ENCODE measurements at places on chromosomes 7 and 10.

GRCh38 chr10:27844223-27844622 is 98.6 kb upstream of the MKX start:
- no peaks in the 10 kb centered on the region for H3K4me1 ChIP-seq
- H3K27me3 ChIP-seq = no peaks in the 10 kb centered on the region
- no peak overlapping the region for H3K4me3 ChIP-seq

GRCh38 chr10:71474702-71475242 is 78.1 kb downstream of the CDH23 start:
- H3K4me1 ChIP-seq = peaks cover 59% of the 10 kb centered on the region
- no peaks in the 10 kb centered on the region for H3K36me3 ChIP-seq
- H3K4me3 ChIP-seq = no peak overlapping the region
- no peaks in the 10 kb centered on the region for H3K27me3 ChIP-seq
- no peak for DNase-seq
- no peak overlapping the region for H3K27ac ChIP-seq

- no peaks in the 10 kb centered on the region for H3K27me3 ChIP-seq
- H3K4me3 ChIP-seq = no peak overlapping the region
- H3K36me3 ChIP-seq = no peaks in the 10 kb centered on the region
- DNase-seq = no peak
Observed at GRCh38 chr10:72505435-72505834, 120.4 kb downstream of the MICU1 start.

- no peaks in the 10 kb centered on the region for H3K4me1 ChIP-seq
- H3K36me3 ChIP-seq = no peaks in the 10 kb centered on the region
- no peak overlapping the region for H3K4me3 ChIP-seq
- no peak overlapping the region for H3K27ac ChIP-seq
- DNase-seq = no peak
Observed at GRCh38 chr7:147062897-147063296, 946.3 kb downstream of the CNTNAP2 start.

- no peaks in the 10 kb centered on the region for H3K27me3 ChIP-seq
- no peaks in the 10 kb centered on the region for H3K36me3 ChIP-seq
- H3K27ac ChIP-seq = peak overlapping the region; percentile 99
Observed at GRCh38 chr7:129612112-129613015, 844 bp downstream of the NRF1 start.

- H3K27ac ChIP-seq = no peak overlapping the region
- H3K36me3 ChIP-seq = no peaks in the 10 kb centered on the region
- no peak for DNase-seq
- no peaks in the 10 kb centered on the region for H3K4me1 ChIP-seq
- no peak overlapping the region for H3K4me3 ChIP-seq
Observed at GRCh38 chr10:18504161-18504560, 147.2 kb downstream of the NSUN6 start.

DNA sequence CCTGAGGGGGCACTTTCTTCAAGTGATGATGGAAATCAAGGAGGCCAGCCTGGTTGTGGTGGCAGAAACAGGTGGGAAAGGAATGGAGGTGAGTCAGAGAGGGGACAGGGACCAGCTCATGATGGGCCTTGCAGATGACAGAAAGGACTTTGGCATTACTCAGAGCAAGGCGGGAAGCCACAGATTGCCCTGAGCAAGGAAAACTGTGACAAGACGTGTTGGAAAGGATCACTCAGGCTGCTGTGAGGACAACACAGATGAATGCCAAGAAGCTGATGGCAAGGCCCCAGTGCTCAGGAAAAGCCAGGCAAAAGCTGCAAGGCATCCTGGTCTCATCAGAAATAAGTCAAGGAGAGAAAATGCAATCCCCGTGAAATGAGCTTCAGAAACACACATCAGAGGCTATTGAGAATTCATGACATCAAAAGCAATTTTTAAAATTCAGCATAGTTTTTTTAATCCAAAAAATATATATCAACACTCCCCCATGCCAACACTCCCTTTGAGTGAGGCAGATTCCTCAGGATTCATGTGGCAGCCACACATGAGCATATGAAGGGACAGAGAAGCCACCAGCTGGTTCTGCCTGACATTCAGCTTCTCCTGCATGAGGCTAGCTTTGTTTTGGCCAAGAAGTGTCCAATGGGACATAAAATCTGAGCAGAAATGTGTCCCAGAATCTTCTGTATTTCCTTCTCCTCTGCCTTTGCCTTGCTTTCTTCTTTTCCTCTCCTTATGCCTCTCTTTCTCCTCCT is 244.5 kb upstream of the MYO3A start:
- H3K4me1 ChIP-seq = no peaks in the 10 kb centered on the region
- no peak overlapping the region for H3K4me3 ChIP-seq
- H3K27ac ChIP-seq = no peak overlapping the region
- no peak for DNase-seq
- no peaks in the 10 kb centered on the region for H3K36me3 ChIP-seq
- H3K27me3 ChIP-seq = no peaks in the 10 kb centered on the region

GRCh38 chr7:50213622-50214017 is 90.9 kb upstream of the IKZF1 start:
- no peak for DNase-seq
- no peaks in the 10 kb centered on the region for H3K4me1 ChIP-seq
- no peaks in the 10 kb centered on the region for H3K36me3 ChIP-seq
- no peak overlapping the region for H3K27ac ChIP-seq
- no peaks in the 10 kb centered on the region for H3K27me3 ChIP-seq

DNA sequence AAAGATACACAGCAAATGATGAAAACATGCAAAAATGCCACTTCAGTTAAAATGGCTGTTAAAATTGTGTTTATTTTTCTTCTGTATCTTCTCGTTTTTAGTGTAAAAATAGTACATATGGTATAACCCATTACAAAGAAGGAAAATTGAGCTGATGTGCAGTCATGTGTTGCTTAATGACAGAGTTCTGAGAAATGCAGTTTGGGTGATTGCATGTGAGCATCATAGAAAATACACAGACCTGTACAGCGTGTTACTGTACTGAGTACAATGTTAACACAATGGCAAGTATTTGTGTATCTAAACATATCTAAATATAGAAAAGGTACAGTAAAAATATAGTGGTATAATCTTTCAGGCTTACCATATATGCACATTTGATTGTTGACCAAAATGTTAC is 7.3 kb downstream of the DMTF1 start:
- no peaks in the 10 kb centered on the region for H3K4me1 ChIP-seq
- H3K36me3 ChIP-seq = peaks cover 3% of the 10 kb centered on the region
- H3K27ac ChIP-seq = no peak overlapping the region
- no peak for DNase-seq

DNA sequence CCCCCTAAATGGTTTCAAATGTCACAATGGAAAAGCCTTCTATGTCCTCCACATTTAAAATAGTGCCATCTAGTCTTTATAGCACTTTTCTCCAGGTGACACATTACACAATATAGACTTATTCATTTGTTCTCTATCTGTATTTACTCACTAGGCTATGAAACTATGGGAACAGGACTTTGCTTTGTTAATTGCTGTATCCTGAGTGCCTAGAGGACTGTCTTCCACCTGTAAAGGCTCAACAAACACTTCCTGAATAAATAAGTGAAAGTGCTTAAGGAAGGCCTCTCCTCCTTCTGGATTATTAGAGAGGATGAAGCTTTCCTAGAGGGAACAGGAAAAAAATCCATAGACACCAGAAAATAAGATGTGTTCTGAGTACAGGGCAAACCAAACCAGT is 397.6 kb upstream of the LRRN3 start:
- no peaks in the 10 kb centered on the region for H3K4me1 ChIP-seq
- DNase-seq = no peak
- H3K36me3 ChIP-seq = no peaks in the 10 kb centered on the region
- H3K4me3 ChIP-seq = no peak overlapping the region
- H3K27ac ChIP-seq = no peak overlapping the region
- H3K27me3 ChIP-seq = no peaks in the 10 kb centered on the region

- no peak overlapping the region for H3K27ac ChIP-seq
- no peaks in the 10 kb centered on the region for H3K4me1 ChIP-seq
- DNase-seq = no peak
- H3K4me3 ChIP-seq = no peak overlapping the region
- no peaks in the 10 kb centered on the region for H3K27me3 ChIP-seq
- H3K36me3 ChIP-seq = no peaks in the 10 kb centered on the region
Observed at GRCh38 chr7:30330134-30331111, 46.0 kb downstream of the ZNRF2 start.

DNA sequence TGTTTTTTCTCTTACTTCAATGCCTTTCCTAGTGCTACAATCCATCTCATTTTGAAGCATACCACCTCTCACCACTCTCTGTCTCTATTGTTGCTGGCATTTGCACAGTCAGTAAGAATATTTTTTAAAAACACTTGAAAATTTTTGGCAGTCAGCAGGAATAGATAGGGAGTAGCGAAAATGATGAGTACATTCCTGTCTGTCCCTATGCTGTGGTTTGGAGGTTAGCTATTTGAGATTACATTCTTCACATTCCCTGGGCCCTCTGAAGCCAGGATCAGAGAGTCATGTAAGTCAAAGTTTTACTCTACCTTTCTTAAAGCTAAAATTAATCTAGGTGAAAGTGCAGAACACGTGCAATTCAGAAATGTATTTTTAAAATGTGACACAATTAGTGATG is 53.0 kb upstream of the MAGI2 start:
- no peak for DNase-seq
- H3K4me1 ChIP-seq = peaks cover 17% of the 10 kb centered on the region
- H3K36me3 ChIP-seq = no peaks in the 10 kb centered on the region
- no peaks in the 10 kb centered on the region for H3K27me3 ChIP-seq
- no peak overlapping the region for H3K27ac ChIP-seq
- H3K4me3 ChIP-seq = no peak overlapping the region

Data from right atrium auricular region (tissue), 2 donors.